ENCODE measurements at places on chromosomes 4 and X.
A peak's percentile ranks its signal among the peaks of the same experiment; 100 is the strongest.

DNA sequence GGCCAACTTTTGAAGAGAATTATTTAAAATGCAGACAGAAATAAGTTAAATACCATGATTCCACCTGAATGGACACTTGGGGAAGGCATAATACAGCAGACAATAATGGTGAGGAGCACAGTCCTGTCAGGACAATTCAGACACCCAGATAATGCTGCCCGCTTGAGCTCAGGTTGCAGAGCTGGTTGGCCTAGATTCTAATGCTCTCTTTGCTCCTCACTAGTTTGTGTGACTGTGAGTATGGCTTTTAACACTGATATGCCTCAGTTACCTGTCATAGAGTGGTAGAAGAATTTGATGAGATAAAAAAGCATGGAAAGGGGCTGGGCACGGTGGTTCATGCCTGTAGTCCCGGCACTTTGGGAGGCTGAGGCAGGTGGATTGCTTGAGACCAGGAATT lies 62.1 kb downstream of the SH3KBP1 start:
- DNase-seq, result no peak

DNA sequence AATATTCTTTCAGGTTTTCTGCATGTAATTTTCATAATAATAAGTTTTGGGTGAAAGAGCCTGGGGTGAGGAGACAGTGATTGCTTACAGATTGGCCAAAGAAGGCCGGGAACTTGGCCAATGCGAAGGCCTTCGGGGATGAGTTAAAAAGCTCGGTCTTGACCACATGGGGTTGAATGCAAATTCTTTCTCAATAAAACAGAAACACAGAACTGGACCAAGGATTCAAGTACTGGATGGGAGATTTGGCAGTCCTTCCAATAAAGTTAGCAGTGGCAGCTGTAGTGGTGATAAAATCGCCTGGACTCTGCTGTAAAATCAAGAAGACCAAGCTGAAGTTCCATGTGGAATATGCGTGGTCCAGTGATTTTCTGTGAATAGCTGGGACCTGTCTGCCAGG lies 282.2 kb upstream of the KLF3 start:
- DNase-seq, result no peak

DNA sequence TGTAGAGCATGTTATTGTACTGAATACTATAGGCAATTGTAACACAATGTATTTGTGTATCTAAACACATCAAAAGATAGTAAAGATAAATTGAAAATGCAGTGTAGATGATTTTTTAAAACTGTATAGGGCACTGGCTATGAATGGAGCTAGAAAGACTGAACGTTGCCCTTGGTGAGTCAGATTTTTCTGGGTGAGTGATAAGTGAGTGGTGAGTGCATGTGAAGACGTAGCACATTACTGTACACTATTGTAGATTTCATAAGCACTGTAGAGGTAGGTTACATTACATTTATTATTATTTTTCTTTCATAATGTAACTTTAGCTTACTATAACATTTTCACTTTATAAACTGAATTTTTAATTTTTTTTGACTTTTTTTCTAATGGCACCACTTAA lies 1491.6 kb downstream of the TECRL start:
- no peak for DNase-seq

GRCh38 chrX:153371256-153371655 lies 29.9 kb downstream of the PNMA6E start:
- no peak for DNase-seq

DNA sequence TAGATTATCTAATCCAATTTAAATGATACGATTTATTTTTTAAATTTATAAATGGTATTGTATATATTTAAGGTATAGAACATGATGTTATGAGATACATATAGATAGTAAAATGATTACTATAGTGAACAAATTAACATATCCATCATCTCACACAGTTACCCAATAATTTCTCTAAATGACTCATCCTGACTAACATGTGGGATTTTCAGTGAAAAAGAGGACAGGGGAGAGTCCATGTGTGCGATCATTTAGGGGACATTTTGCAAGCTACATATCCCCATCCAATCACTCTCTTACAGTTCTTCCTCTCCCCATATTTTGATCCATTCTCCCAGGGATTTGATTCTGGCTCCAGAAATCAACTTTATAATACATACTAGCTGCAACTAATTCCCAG lies 88.2 kb downstream of the ABCB7 start:
- no peak for DNase-seq

- DNase-seq, result no peak
Measured at GRCh38 chr4:8304827-8305695, 35.5 kb downstream of the HTRA3 start.

DNA sequence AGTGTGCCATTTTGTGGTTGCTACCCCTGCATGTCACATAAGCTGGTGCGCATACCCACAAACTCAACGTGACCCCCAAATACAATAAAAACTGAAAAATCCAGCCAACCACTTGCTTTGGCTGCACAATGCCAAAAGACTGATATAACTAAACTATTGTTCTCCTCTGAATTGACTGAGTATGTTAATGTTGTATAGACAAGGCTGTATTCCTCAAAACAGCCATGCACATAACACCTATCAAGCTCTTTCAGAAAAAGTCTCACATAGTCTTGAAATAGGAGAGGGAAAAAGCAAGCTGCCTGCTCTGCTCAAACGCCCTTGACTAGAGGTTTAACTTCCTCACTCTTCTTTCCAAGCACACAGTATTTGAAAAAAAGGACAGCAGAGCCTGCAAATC lies 126.4 kb upstream of the NOCT start:
- DNase-seq, result no peak

DNA sequence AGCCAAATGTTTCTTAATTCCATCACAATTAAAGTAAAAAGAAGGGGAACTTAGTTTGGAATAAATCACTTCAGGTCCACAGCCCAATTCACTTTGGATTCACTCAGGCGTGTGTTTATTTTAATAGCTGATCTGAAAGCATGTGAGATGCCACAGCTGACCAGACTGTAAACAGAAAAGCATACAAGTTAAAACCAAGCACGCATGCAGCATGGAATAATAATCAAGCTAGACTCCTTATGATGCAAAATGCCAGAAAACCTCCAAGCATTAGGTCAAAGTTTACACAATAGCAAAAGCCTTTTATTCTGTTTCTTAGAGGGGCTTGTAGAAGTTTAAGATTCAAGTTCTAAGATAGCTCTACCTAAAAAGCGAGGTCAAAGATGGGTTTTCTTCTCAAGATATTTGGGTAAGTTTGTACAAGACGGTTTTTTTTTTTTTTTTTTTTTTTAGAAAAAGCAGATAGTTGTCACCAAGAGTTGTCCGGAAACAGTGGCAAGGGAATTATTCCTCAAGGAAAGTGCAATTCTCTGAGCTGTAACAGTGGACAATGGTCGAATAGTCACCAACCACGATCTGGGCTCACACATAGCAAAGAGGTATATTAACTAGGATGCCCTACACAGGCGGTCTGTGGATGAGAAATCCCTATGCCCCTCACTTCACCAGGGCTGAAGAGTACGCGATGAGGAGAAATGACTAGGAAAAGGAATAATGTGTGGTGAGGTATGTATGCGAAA lies 763 bp upstream of the PRRG1 start:
- no peak for DNase-seq

DNA sequence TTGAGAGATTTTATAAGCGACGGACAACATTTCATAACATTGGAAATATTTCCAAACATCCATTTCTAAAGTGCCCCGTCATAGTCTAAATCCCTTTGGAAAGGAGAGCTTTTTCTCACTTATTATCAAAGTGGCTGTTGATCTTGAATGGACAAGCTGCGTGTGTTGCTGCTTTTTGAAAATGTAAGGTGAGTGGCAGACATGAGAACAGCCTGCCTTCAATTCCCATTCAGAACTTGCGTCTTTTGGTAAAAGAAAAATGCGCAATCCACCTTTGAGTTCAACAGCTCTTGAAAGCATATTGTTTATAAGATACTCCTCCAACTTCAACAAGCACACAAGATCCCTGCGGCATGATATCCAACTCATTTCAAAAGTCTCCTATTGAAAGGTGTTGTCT lies 138.2 kb upstream of the PSAPL1 start:
- no peak for DNase-seq

- DNase-seq, result no peak
Measured at GRCh38 chrX:114800719-114801118, 216.7 kb downstream of the IL13RA2 start.

DNA sequence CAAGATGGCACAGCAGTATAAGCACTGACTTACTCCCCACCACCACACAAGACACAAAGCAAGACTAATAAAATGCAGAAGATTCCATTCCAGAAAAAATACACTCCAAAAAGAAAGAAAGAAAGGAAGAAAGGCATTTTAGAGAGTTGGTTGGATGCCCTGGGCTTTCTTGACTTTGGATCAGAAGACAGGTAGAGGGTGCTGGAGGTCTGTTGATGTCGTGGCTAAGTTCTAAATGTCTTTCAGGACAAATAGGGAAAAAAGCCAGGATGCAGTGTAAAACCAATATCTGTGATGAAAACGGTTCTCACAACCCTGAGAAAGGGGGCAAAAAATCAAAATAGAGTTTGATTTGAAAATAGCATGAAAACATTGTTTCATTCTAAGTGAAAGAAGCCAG lies 555.2 kb upstream of the PRKX start:
- no peak for DNase-seq

DNA sequence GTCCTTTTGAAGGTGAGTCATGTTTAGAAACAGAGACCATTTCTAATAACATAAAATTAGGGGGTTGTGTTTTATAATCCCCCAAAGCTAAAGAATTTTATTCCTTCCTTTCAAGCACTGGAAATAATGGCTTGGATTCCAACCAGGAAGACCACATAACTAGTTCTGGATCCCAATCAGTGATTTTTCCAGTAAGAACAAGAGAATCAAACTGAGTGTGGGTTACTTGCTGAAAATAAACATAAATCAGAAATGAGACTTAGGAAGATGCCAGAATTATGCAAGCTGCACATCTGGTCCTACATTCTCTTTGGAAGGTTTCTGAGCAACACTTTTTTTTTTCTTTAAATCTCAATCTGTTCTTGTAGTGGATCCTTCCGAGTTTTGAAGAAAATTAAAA lies 76.3 kb downstream of the SOWAHB start:
- no peak for DNase-seq

- DNase-seq, result no peak
Measured at GRCh38 chr4:147860960-147861359, 129.1 kb downstream of the ARHGAP10 start.

DNA sequence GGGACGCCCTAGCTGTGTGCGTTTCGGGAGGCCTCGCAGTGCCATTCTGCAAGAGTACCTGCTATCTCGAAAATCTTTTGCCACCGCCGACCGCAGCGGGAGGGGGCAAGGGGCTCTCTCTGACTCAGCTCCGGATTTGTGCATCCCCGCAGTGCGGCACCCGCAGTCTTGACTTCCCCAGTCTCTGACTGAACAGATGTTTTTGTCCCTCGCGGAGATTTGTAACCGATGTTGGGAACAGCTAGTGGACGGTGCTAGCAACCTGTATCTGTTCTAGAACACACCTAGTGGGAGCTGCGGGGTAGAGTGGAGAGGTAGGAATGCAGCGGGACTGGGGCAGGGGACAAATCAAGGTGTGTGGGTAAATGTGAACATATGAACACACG lies 17.2 kb downstream of the NKX6-1 start:
- no peak for DNase-seq

GRCh38 chr4:72169861-72170260 lies 138.1 kb downstream of the NPFFR2 start:
- DNase-seq, result no peak

- DNase-seq, result no peak
Measured at GRCh38 chrX:108186811-108187210, 95.2 kb downstream of the ATG4A start.

DNA sequence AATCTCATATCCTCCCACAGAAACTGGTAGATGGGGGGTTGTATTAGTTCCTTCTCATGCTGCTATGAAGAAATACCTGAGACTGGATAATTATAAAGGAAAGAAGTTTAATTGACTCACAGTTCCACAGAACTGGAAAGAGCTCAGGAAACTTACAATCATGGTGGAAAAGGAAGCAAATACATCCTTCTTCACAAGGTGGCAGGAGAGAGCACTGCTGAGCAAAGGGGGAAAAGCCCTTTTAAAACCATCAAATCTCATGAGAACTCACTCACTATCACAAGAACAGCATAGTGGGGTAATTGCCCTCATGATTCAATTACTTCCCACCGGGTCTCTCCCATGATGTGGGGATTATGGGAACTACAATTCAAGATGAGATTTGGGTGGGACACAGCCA lies 250.5 kb upstream of the GPRIN3 start:
- DNase-seq, result no peak

GRCh38 chr4:81922313-81922712 lies 450.6 kb upstream of the RASGEF1B start:
- DNase-seq, result no peak

- DNase-seq, result no peak
Measured at GRCh38 chr4:82528868-82529267, 32.9 kb downstream of the TMEM150C start.

DNA sequence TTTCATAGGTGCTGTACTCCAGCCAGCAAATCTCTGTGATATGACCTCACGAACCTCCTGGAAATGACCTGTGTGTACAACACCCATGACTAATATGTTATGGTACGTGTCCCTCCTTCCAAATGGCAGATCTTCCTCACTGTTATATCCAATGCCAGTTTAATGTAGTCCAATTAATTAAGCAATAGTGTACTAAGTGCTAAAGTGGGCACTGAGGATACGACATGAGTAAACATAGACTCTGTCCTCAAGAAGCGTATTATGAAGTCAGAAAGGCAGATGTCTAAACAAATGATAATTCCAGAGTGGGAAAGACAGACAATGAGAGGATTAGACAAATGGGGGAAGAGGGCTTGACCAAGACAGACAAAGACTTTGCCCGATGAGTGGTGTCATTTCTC lies 33.9 kb downstream of the GPRIN3 start:
- DNase-seq, result no peak

DNA sequence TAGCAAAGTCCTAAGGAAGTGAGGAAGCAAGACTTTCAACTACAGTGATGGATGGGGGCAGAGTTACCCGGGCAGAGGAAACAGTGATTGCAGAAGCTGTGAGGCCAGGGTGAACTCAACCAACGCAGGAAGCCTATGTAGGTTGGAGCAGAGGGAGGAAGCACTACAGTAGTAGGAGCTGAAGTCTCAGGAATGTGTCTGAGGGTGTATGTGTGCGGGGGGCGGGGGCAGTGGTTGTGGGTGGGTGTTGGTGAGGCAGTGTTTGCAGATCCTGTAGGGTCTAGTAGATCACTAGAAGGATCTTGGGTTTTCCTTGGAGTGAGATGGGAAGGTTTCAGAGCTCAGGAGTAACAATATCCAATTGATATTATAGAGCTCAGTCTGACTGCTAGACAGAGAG lies 9.9 kb upstream of the MID1 start:
- peak; percentile 54 for DNase-seq

DNA sequence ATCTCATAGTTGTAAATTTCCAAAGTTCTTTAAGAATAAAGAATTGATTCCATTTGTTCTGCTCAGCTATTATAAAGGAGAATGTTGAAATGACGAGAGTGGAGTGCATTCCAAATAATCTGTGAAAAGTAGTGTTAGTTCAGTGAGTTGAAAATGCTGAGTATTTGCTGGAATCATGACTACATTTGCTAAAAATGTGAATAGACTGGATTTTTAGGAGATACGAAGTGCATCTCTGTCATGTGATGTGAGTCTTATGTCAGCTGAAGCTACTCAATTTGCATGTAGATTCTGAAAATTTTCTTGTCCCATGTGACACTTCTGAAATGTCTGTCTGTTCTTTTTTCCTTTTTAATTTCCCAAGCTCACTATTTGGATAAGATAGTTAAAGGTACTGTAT lies 206.0 kb downstream of the DCTD start:
- no peak for DNase-seq

Data from islet precursor cell (in vitro differentiated cells).